ENCODE measurements at places on chromosomes 1 and 21.

- no peak for DNase-seq
These were observed 34.9 kb upstream of the LYPD8 start for GRCh38 chr1:248790456-248790855.

GRCh38 chr21:26025536-26026512 is 144.7 kb downstream of the APP start:
- DNase-seq: no peak

DNA sequence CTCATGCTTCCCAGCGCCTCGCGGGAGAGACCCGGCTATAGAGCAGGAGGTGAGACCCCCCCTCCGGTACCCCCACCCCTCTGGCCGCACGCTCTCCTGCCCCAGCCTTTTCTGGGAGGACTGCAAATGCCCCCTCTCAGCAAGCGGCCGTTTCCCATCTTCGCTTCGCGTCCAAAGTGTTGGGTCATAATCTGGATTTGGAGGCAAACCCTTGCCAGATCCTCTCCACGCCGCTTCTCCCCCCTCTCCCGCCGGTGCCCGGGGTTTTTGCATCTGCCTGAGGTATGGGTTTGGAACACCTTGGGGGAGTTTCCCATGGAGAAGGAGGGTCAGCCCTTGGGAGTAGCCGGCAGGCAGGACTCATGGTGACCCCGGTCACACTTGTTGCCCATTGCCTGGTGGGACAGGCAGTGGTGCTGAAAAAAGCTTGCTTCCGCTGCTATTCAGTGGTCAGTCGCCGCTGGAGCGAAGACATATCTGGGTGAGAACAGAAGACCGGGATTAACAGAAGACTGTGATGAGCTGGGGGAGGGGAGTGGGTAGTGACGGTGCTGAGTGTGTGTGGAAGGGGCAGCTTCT is 935 bp downstream of the KCNK2 start:
- DNase-seq: peak; percentile 38

DNA sequence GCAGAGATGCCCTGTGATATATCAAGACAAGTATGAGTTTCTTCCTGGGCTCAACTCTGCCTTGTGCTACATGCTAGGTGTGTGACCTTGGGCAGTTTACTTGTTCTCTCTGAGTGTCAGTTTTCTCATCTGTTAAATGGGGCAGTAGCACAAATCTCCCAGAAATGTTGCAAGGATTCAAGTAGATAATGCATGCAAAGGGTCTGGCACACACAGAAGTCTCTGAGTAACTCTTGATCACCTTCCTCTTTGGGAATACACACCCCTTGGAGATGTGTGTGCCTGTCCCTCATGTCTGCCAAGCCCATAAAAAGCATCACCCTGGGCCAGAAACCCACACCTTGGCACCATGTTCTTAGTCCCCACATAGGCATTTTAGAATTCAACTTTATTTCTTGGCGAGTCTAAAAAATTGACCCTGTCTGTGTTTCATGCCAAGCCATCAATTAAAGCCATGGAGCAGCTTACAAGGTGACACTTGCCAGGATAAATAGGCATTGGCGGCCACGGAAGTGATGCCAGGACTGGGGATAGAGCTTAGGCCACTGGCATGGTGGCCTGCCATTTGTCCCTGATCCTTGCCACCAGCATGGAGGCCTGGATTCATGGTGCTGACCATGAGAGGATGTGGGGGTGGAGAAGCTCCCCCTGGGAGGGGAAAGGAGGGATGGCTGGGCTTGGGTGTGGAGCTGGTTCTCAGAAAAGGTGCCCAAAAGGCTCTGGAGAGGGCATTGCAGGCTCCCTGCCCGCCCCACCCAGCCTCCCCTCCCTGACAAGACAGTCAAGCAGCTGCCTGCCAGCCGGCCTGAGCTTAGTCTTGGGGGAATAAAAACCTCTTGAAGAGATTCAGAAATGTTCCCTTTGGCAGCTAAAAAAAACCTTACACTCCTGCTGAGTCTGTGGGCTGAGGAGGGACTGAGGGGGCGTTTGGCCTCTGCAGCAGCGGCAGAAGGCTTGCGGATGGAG is 118.0 kb upstream of the IPO9 start:
- no peak for DNase-seq

DNA sequence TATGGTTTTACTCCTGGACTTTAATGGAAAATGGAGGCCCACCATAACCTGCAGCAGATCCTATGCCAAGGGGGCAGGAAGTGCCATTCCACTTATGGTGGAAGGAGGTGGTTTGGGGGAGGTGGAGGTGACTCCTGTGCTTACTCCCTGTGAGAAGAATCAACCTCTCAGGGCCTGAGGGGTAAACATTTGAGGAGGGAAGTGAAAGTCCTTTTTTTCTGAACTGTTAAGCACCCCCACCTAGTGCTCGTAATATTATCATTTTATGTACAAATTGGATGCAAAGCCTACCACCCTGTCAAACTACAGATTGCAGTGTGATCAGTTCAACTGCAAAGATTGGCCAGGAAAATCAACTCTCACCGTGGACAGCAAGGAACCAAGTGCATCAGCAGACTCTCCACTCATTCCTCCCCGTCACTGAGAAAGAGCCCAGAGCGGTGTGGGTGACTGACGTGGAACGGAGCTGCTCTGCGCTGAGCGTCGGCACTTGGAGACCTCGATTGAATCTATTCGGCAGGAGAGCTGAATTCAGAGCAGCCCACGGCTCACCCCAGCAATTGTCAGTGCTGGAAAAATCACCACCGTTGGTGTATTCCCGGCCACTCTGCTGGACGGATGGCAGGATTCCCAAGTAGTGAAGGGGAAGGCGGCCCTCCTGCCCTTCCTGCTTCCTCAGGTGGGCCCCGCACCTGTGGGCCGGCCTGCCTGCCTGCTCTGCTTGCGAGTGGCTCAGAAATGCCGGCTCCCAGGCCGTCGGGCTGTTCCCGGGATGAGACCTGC is 46.8 kb upstream of the COX20 start:
- no peak for DNase-seq

DNA sequence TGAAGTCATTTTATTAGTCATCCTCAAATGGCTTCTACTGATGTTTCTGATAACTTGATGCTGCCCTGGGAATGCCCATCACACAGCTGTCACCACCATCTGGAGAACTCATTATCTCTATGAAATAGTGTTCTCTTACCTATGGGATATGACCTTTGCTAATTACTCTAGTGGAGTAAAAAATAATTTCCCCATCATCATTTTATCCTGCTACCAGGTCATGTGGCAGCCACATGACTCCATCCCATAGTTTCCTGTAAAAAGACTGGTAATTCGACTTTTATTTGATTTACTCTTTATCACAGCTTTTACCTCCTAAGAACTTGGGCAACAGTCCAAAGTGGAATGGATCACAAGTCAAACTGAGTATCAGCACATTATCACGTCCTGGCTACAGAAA is 76.1 kb upstream of the USP25 start:
- no peak for DNase-seq

DNA sequence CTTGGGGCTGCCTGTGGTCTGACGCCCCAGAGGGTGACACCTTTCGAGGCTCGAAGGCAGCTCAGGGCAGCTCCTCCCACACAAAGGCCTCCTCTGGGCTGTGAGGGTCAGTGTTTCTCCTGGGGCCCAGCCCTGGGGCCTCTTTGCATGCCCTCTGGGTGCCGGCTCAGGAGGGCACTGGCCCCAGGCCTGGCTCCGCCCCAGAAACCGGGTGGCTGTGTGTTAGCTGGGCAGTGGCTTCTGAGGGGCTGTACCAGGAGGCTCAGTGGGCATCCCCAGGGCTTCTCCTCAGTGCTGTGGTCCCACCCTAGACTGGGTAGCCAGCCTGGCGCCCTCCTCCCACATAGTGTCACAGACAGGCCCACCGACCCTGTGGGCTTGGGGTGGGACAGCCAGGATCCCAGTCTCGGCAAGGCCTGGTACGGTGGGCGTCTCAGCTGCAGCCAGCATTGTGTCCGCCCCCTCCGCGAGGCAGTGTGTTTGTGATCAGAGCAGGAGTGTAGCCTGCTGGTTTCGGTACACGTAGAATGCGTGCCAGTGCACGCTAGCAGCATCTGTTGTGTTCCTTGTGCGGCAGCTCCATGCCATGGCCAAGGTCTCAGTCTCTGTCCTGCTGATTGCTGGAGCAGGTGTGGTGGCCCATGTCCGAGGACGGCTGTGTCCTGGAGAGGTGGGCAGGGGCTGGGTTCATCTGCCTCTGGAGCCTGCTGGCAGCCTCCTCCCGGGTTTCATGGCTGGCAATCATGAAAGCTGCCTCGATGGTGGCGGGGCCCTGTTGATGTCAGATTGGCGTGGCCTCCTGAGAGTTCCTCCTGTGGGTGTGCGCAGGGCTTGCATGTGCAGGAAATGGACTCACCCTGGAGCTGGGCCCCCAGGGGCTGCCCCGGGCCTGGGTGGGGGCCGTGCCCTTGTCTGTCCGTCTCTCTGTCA is 28.0 kb downstream of the RRP1 start:
- no peak for DNase-seq

DNA sequence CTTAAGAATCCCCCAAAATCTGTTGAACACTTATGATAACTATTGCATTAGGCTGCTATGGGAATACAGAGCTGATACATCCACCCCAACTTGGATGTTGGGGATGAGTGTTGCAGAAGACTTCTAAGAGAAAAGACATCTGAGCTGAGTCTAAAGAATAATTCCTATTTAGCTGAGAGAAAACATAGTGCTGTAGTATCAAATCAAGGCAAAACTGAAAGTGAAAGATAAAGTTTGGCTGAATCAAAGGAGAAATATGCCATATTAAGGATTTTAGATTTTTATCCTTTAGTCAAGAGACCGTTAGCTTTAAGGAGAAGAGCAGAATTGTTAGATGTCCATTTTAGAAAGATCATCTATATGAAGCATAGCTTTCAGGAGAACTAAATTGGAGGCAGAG is 726.9 kb upstream of the PTBP2 start:
- no peak for DNase-seq

DNA sequence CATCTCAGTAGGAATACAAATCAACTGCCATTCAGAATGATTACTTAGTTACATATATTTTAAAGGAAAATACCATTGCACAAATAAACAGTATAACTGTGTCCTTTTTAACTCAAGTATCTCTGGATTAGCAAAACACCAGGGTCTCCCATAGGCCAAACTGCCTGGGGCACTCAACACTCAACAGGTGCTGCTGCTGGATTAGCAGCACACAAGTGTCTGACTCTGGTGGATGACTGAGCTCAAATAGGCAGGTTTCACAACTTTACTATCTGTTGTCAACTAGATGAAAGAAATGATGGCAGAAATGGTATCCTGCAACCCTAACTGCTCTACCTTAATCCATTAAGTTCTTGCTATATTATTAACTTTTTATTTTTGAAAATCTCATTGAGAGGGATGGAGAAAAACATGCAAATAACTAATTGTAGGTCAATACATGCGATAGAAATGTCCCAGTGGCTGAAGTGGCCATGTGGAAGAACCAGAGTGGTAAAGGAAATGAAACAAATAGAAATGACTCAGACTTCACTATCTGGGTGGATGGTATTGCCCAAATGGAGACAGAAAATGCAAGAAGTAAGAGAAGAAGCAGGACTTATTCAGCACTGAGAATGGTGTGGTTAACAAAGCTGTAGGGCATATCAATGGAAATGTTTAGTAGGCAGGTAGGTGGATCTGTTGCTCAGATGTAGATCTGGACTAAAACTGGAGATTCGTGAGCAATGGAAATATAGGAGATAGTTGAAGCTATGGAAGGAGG is 90.8 kb upstream of the CCDC190 start:
- DNase-seq: no peak

GRCh38 chr1:167605576-167605975 is 24.5 kb upstream of the RCSD1 start:
- no peak for DNase-seq

DNA sequence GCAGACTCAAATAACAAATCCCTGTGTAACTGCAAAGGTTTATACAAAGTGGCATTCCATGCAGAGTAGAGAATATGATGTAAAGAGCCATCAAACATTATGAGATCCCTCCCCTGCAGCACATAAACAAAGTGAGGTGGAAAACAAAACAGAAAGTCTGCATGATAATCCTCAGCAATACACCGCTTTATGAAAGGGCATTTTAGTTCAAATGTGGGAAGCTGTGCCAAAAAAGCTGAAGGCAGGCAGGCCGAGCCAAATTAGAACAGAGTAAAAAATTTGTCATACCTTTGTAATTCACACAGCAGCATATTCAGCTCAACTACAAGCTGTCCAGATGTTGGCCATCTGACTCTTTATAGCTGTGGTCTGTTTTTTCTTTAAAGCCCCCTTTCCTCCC is 113.5 kb downstream of the LHX9 start:
- no peak for DNase-seq

DNA sequence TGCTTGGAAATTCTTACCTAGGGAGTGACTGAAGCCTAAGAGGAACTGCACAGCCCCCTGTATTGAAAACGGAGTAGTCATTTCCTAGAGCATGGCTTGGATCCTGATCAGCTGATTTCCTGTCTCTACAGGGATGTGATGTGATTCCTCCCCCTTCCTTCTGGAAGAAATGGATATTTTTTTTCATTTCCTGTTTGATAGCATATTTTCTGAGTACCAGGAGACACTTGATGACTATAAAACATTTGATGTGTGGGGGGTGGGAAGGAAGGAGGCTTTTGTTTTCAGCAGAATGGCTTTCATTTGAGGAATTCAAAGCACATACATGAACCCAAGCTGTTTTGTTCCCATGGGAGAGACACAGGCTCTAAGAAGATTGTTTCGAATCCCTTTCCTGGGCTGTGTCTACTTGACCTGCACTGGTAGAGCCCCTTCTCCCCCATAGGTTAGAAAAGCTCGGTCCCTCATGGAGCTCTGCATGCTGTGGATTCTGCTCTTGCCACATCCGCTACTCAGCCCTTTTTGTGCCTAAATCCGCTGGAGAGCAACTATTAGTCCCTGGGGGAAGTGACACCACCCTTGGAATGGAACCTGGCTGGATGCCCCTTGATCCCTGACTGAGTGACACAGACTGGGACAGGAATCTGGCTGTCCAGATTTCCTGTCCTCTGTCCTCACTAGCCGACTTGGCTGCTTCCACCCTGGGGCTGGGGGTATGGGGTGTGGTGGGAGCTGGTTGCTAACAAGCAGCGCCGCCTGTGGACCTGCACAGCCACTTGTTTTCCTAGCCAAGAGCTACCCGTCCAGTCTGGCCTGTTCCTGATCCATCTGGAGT is 71.8 kb upstream of the MACF1 start:
- DNase-seq: peak; percentile 25

DNA sequence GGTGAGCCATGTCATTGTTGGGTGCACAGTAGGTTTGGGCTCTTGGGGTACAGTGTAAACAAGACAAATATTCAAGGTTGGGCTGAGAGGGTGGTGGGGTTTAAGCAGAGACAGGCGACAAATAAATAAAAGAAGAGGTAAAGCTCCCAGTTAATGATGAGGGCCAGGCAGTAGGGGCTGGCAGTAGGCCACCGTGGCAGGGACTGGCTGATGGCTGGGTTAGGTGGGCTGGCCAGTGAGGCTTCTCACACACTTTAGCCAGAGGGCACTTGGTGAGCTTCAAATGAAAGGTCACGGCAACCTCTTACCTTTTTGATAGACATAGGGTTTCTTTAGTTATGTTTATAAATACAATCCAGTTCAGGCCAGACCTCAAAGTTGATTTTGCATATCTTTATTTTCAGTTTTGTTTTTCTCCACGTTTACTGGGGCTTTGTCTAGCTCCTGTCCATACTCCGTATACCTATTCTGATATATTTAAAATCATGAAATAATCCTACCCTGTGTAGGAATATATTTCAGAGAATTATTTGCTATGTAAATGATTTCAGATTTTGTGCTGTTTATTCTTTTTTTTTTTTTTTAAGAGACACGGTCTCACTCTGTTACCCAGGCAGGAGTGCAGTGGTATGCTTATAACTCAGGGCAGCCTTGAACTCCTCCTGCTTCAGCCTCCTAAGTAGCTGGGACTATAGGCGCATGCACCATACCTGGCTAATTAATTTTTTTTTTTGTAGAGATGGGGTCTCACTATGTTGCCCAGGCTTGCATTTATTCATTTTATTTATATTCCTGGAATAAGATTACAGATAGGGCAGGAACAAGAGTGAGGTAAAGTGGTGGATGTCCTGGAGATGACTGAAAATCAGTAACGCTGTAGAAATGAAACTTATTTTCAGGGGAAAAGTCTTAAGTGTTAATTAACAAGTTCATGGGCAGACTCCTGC is 122.7 kb downstream of the RYR2 start:
- DNase-seq: no peak
